ENCODE measurements at places on chromosomes 3 and 15.

GRCh38 chr15:67100801-67101581 lies 35.6 kb downstream of the SMAD3 start:
- DNase-seq, result no peak

- DNase-seq, result no peak
Measured at GRCh38 chr3:58336135-58336882, 3.6 kb downstream of the PXK start.

GRCh38 chr3:157523814-157524213 lies 20.6 kb upstream of the VEPH1 start:
- no peak for DNase-seq

GRCh38 chr3:64687086-64687780 lies 567 bp downstream of the ADAMTS9 start:
- no peak for DNase-seq

GRCh38 chr3:163462446-163462845 lies 1615.8 kb downstream of the SI start:
- DNase-seq, result no peak

DNA sequence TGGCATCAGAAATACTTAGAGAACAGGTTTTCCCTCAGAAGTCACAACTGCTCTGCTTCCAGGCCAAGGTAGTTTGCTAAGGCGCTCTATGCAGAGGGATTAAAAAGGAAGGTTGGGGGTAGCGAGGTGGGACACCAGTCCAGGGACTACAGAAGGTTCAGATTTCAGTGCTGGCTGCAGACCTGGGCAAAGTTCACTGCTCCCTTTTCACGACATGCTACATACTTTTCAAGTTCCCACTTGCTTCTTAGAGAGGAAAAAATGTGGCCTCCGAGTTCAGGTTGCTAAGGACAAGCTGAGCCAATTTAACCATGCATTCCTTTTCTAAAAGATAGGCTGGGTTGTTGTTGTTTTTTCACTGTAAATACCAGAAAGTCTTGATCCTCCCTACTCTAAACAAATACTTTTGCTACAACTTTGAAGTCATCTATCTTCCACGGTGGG lies 158.6 kb upstream of the NR2F2 start:
- no peak for DNase-seq

GRCh38 chr3:43499256-43499655 lies 122.6 kb downstream of the ANO10 start:
- DNase-seq, result no peak

- DNase-seq, result no peak
Measured at GRCh38 chr3:180755556-180755955, 76.3 kb upstream of the CCDC39 start.

DNA sequence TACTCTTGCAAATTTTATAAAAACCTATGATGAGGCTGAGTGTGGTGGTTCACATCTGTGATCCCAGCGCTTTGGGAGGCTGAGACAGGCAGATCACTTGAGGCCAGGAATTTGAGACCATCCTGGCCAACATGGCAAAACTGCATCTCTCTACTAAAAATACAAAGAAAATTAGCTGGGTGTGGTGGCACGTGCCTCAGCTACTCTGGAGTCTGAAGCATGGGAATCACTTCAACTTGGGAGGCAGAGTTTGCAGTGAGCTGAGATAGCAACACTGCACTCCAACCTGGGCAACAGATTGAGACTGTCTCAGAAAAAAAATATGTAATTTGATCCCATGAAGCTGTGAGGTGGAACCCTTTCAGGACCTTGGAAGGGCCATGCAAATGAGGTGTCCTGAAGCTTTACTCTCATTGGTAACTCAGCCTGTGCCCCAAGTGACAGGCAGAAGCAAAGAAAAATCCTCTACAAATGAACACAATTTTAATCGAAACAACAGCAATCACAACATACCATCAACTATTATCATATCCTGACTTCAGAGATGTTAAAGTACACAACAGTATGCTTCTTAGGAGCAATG lies 84.6 kb upstream of the CDV3 start:
- no peak for DNase-seq

DNA sequence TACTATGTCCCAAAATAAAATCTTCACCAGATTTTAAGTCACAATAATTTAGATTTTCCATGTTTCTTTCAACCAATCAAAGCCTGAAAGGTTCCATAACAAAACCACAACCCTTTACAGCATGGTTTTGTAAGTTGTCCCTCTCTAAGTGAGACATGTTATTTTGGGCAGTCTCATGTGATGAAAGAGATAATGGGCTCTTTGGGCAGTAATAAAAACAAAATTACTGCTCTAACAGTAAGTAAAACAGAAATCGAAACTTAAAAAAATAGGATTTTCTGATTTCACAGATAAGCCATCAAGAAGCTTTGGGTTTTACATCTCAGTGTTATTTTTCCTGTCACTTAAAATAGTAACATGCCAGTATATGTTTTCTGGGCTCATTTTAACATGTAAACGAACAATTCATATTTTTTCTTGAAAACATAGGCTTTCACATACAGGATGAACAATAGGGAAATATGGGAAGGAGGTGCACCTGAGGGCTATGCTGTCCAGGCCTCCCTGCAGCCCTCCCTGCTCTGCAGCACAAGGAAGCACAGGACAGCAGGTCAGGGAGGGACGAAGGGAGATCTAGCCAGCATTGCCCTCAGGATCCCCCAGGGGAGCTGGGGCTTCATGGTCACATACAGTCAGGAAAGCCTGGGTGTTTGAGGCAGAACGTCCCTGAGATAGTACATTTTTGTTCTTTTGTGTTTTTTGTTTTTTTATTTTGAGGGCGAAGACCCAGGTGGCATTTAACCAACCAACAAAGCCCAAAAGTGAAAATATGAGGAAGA lies 157.4 kb downstream of the SHOX2 start:
- DNase-seq, result no peak

GRCh38 chr15:44798826-44799225 lies 62.5 kb downstream of the TRIM69 start:
- DNase-seq, result no peak

DNA sequence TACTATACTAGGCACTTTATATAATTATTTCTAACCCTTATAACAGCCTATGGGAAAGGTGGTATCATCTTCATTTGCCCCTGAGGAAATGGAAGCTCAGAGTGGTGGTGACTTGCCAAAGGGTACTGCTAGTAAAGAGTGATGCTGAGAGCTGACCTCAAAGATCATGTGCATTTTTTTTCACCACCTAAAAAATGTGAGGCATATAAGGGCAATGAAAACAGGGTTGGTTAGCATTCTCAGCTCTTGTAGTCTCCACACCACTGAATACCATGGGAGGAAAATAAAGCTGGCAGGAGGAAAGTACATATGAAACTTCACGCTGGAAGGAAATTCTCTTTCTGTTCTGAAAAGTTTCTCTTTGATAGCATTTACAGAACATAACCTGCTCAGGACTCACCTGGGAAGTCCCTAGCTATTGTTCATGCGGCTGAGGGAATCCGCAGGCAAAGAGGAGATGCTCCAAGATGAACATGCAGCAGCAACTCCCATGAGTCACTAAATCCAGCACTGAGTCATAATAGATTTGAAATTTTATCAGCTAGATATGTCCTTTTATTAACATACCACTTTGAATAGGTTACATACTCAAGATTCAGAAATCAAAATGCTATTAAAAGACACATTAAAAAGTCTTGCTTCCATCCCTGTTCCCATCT lies 17.3 kb downstream of the FAIM start:
- DNase-seq, result no peak

DNA sequence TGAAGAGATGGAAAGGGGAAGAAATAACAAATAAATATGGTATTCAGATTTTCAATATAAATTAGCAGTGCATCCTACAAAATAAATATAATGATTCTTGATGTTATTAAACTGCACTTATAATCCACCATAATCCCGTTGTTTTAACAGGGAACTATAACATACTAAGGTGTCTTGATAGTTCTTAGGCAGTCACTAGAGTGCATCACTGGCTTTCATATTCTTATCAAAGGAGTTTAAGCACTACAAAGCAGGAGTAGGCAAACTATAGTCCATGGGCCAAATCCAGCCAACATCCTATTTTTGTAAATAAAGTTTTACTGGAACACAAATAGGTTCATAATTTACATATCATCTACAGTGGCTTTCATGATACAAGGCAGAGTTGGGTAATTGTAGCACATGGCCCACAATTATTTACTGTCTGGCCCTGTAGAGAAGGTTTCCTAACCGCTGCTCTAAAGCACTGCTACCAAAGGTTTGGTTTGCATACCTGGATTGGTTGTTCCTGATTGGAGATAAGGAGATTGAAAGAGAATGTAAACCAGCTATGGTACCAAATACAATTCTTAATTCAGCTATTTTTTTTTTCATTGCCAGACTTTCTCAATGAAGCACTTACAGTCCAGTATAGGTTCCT lies 104.3 kb downstream of the ZNF280D start:
- DNase-seq, result no peak

- DNase-seq, result peak; percentile 54
Measured at GRCh38 chr3:66402596-66403290, 98.1 kb downstream of the LRIG1 start.

- no peak for DNase-seq
Measured at GRCh38 chr3:190385731-190386688, 2.0 kb upstream of the CLDN16 start.

DNA sequence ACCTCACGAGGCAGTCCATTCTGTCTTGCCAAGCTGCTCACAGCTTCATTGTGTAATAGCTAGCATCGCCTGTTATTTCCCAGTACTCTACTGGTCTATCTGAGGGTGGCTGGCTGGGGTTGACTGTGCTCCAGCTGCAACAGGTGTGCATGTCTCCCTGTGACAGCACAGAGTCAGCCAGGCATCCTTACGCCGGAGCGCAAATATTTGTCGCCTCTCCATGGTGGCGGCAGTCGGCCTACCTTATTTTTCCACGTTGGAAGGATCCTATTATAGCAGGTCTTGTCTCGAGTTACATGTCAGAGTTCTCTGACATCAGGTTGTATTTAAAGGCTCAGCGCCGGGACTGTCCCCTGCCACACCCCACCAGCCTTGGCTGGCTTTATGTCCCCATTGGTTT lies 307.1 kb downstream of the TLE3 start:
- DNase-seq, result no peak

DNA sequence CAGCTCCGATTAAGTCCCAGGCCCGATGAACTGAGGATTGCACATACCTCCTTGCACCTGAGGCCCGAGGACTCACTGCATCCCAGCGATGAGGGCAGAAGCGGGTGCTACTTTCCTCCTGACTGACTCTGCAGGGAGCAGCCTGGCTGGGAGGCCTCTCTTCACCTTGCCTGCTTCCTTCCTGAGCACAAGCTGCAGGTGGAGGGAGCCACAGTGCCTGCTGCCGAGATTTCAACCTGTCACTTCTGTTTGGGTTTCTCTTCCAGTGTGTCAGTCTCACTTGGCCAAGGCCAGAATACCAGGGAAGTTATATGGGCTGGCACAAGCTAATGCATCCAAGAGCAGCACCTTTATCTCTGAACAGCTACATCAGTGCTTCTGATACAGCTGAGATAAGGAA lies 185.4 kb downstream of the NTRK3 start:
- DNase-seq, result no peak

DNA sequence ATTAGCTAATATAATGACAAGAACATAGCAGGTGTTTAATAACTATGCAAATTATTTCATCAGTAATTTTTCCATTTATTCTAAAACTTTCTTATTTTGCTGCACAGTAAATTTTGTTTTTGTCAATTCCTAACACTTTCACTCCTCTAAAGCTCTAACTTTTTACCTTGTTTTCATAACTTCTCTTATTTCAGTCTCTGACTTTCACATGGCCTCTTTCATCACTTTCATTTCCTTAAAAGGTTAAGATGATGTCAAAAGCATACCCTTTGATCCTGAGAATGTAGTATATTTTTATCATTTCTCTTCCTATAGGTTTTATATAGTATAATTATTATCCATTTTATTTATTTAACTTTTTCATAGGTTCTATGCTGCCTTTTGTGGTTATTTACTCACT lies 1325.8 kb upstream of the ALCAM start:
- no peak for DNase-seq

GRCh38 chr3:162213956-162214355 lies 717.3 kb downstream of the OTOL1 start:
- no peak for DNase-seq

GRCh38 chr3:79284781-79285180 lies 483.0 kb downstream of the ROBO1 start:
- DNase-seq, result no peak

DNA sequence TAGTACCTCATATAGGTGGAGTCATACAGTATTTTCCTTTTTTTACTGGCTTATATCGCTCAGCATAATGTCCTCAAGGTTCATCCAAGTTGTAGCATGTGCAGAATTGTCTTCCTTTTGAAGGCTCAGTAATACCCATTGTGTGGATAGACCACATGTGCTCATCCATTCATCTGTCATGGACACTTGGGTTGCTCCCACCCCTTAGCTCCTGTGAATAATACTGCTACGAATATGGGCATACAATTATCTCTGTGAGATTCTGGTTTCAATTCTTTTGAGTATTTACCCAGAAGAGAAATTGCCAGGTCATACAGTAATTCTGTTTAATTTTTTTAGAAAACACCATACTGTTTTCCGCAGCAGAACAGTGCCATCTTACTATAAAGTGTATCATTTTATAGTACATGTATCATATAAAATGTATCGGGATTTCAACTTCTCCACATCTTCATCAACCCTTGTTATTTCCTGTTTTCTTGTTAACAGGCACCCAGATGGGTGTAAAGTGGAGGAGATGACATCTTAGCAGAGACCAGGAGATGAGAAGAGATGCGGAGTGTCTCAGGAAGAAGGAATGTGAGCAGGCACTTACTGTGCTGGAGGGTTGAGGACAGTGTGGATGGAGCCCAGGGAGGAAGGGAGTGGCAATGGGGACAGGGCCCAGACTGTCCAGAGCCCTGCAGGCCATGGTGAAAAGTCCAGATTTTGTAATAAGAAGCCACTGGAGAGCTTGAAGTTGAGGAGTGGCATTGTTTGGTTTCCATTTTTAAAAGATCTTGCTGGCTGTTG lies 27.0 kb upstream of the PRR23E start:
- DNase-seq, result no peak

DNA sequence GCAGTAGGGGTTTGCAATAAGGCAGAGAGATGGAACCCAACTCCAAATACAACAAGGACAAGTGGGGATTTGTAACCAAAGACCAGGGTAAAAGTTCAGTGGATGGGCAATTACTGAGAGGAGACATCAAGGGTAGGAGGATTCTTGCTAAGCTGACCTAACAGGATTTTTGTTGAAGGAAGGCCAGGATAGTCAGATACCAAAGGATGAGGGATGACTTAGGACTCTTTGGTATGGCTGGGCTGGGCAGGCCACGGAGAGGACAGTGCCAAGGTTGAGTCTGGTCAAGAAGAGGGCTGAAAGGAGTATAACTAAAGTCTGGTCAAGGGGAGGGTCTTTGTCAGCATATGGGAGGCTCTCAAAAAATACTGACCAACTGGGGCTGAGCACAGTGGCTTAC lies 85.3 kb upstream of the UBE2E2 start:
- DNase-seq, result no peak

DNA sequence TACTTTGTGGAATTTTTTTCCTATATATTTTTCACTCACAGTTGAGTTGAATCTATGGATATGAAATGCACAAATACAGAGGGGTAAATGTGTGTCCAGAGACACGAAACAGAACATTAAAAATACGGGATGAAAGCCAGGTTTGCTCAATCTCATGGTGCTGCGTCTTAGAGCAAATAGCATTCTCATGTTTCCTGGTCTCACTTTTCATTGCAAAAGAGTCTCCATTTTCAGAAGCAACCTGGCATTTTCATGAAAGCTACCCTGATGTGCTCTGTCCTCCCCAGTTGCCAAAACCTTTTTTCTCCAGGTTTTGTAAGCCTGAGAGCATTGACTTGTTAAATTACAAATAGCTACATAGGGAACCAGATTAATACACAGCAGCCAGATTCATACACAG lies 49.5 kb upstream of the MBNL1 start:
- no peak for DNase-seq

Measured in right forelimb (tissue), 1 donor.